Stimulated activated CD4-positive, alpha-beta T cell treated with anti-CD3 and anti-CD28 coated beads, Interleukin-12 subunit alpha, Interleukin-12 subunit beta, amount 100 ng/mL, for 4 hours (primary cell): ENCODE measurements at places on chromosomes 2 and 18.

- DNase-seq, result no peak
These were observed 165.3 kb downstream of the ARL4C start for GRCh38 chr2:234331566-234331965.

DNA sequence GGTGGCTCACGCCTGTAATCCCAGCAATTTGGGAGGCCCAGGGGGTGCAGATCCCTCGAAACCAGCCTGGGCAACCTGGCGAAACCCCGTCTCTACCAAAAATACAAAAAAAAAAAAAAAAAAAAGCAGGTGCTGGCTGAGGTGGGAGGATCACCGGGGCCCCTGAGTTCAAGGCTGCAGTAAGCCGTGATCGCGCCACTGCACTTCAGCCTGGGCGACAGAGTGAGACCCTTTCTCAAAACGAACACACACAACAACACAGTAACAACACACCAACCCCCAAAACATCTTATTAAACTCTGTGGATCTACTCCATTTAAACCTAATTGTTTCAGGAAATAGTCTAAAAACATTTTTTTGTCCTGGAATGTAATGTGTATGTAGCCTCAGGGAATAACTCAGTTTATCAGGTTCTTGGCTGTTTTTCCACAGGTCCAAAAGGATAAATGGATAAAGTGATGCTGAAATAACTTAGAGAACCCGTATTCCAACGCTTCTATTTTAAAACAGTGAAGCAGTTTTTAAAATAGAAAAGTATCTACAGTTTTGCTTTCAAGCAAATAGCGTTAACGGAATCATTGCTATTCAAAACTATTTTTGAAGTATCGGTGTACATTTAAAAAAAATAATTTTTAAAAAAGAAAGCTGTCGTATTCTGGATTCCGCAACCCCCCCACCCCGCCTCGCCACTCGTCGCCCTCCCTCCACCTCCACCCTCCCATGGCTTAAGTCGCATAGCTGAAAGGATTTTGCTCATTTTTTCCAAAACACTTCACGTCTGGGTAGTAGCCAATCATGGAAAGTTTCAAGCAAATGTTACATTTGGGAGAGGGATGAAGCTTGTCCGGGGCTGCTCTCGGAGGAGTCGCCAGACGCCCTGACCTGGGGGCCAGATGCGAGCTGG is 895 bp upstream of the GLS start:
- peak; percentile 47 for DNase-seq

GRCh38 chr2:46198966-46199365 is 98.2 kb upstream of the EPAS1 start:
- no peak for DNase-seq

- no peak for DNase-seq
These were observed 94.1 kb upstream of the CYP1B1 start for GRCh38 chr2:38170067-38170466.

GRCh38 chr18:48996901-48997463 is 46.2 kb upstream of the SMAD7 start:
- no peak for DNase-seq

DNA sequence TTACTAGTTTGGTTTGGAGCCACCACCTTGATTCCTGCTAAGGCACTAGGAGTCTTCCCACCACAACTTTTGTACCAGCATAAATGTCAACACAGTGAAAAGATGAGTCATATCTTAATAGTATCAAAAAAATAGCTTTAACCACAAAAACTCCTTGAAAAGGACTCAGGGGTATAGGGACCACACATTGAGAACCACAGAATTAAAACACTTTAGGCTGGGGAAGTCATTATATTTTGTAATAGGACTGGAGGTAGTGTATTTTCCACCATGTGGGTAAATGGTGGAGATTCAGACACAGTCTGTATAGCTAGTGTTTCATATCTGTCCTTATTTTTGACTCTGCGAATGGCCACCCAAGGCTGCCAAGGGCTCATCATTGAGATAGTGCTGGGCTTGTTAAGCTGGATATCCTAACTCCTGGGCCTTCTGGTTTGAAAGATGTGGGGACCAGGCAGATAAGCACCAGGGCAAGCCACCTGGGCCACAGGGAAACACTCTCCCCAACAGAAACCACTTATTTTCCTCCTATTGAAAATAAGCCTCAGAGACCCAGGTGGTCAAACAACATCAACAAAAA is 19.1 kb upstream of the FHL2 start:
- DNase-seq, result no peak

DNA sequence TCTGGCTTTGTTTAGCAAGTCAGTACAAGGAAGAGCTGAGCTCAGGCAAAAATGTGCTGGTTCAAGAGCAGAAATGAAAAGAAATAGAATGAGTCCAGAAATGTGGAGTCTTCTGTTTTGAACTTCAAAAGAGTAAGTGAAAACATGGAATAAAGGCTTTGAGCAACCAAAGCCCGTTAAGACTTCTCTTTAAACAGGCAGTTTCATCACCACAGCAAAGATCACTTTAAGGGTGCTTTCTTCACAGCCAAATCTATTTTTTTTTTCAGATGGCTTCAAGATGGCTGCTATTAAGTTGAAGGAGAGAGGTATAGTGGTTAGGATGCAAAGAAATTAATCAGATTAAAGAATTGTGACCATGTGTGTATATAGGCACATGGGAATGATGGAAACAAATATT is 2.0 kb upstream of the CHRNA1 start:
- no peak for DNase-seq

DNA sequence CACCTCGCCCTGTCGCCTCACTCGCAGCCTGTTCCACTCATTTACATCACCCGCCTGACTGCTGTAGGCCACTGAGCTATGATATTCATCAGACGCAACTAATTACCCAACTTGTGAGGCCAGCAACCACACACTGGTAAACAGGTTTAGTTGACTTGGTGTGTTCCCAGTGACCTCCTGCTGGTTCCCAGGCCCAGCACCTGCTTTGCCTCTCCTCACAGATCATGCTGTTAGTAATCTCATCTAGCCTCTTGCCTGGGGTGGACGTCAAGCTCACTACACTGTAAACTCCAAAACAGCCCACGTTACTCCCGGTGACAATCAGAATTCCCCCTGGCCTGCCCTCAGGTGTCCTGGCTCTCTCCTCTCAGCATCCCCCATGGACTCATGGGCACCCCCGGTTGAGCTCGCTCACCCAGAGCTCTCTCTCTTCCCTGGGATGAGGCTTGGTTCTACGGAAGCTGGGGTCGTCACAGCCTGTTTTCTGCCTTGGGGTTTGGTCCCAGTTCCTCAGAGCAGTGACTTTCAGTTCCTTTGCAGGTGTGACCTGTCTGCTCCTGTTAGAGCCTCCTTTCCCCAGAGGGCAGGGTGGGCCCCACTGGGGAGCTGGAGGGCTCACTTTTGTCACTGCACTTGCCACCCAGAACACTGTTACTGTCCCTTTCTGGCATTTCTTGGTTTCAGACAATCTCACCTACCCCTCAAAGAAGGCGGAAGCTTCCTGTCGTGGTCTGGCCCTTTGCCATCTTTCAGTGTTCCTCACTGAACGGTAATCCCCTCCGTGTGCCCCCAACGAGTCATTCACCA is 40.3 kb downstream of the INPP5D start:
- DNase-seq, result peak; percentile 26

DNA sequence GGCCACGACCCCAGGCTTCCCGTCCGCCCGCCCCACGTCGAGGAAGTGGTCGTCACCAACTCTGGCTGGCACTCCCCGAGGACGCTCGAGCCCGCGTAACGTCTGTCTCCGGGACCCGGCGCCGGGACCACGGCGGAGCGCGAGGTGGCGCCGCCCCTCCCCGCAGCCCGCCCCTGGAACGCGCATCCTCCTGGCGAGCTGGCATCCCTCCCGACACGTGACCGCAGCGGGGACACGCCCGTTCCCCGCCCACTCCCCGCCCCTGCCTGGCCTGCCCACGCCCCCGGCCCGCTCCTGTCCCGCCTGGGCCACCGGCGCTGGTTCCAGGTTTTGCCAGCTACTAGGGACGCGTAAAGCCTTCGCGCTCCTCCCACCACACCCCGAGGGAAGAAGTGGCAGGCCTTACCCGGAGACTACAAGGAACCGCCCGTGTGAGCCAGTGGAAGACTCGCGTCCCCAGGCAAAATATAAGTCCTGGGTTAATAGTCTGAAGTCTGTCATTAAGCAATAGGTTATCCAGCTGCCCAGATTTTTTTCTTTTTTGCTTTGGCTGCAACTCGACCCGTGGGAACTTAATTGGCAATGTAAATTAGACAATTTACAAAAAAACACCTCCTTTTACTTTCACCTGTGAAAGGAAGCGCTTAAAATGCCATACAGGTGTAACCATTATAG is at the start of gene OSBPL1A:
OSBPL1A (minus strand) TSS at position 131 of the 675 bp plus-strand sequence. CDS start 20,291 bp downstream, outside the sequence.
- peak; percentile 75 for DNase-seq

- no peak for DNase-seq
These were observed 8.0 kb downstream of the CLUL1 start for GRCh38 chr18:604771-605170.

DNA sequence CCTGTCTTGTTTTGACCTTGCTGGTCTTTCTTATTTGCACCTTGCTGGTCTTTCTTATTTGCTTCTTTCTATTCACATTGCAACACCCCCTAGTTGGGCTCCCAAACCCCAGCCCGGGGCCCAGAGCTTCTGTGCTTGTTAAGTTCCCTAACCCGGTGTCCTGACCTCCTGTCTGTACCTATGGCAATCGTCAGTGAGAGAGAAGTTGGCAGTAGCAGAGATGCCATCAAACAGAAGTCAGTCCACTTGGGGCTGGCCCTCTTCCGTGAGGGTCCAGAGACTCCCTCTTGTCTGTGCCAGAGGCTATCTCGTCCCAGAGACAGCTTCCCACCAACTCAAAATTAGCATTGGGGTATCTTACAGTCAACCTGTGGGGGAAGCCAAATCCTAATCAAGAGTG is 55.7 kb downstream of the DPYSL5 start:
- no peak for DNase-seq

DNA sequence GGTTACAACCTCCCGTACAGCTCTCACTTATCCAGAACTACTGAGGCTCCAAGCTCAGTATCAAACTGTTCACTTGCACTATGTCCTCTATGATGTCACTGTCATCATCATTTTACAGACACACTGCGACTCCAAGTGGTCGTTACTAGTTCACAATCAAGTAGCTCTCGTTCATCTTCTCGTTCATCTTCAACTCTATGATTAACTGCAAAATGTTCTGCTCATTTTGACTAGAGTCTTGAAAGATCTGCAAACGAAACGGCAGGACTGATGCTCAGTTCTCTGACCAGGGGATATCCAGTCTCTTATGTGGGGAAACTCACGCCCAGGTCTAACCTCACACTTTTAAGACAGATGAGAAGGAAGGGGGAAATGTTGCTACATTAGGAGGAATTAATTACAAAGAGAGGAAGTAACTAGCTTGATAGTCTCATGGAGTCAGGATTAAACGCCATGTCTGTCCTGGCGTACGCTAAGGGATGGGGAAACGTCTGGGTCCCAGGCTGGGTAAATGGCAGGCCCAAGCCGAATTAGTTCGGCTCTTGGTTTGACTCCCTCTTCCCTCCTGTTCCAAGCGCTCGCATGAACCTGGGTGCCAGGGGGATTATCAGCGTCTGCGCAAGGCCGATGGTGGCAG is 794 bp upstream of the CHCHD5 start:
- DNase-seq, result no peak

GRCh38 chr18:9022397-9023155 is 79.9 kb upstream of the NDUFV2 start:
- DNase-seq, result no peak

- no peak for DNase-seq
These were observed 46.5 kb downstream of the FARSB start for GRCh38 chr2:222609381-222609780.

GRCh38 chr2:27281855-27282559 is at the start of gene TRIM54:
Gene TRIM54, plus strand, starts transcription at chr2:27282429. Its CDS starts 303 bp downstream, at chr2:27282732.
- no peak for DNase-seq

DNA sequence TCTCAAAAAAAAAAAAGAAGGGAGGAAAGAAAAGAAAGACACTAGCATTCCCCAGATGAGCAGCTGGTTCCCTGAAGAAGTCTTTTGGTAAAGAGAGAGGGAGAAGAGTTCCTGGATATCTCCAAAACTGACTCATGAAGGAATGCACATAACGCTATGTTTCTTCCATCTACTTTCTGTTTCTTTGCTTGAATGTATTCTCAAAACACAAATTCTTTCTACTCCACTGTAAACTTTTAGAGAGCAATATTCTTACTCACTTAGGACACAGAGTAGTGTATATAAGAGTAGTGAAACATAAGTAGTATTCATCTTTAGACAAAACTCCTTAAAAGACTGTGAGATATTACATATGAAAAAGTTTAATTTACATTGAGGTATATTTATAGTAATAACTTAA is 64.2 kb downstream of the TRIP12 start:
- no peak for DNase-seq
